Activated T-cell treated with anti-CD3 and anti-CD28 coated beads, Interleukin-2, amount 50 U/mL, for 4 hours (primary cell): ENCODE measurements at places on chromosomes 2 and 18. TPM values are rescaled to one million over a fixed set of nuclear protein-coding genes. Genes with fewer than 3 reads are reported as not detected.

- no peak for DNase-seq
These were observed 47.0 kb upstream of the RALBP1 start for GRCh38 chr18:9428301-9428706.

The OST4 gene
- total RNA-seq = 244 TPM

GRCh38 chr2:234502919-234503285 lies 6.0 kb upstream of the ARL4C start:
- no peak for DNase-seq

DNA sequence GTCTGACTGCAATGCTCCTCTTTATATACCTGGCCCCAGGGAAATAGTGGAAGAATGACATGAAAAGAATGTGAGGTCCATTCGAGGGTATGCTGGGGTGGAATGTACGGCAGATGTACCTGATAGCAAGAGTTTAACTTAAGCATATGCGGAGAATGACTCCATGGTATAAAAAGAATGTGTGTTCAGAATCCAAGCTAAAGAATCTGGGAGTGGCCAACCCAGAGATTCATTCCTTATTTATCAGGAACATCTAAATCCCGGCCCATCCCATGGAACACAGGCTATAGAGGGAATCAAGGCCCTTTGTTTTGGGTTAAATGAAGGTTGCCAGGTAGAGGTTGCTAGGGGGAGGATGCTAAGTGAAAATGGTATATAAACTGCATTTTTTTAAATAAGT lies 150.0 kb downstream of the ZNF385B start:
- DNase-seq = no peak

The UPP2 gene
- total RNA-seq = not detected

DNA sequence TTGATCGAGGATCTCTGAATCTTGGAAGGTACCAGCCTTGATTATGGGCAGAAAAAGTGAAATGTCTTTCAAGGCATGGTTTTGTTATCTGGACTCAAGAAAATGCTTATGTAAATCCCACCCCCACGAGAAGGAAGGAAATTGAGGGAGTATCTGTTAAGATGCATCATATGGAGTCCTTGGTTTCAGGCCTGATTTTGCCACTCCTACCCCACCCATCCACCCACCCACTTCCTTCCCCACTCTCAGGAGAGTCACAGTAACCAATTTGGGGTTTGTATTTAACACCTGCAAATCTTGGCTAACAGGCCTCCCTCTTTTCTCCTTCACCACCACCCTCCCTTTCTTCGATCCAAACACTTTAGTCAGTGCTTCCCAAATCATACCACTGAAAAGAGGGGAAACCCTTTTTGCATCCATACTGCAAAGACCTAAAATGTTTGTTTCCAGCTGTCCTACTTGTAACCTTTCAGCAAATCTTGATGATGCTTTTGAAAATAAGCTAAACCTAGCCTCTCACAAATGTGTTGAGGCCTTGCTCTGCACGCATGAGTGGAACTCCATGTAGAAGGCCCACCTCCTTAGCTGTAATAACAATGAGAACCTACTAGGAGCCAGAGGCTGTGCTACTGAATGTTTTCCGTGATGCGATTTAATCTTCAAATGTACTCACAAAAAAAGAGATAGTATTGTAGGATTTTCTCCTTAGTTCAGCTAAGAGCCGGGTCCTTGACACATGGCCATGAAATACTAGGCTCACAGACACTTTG lies 34.8 kb downstream of the POU3F3 start:
- no peak for DNase-seq

DNA sequence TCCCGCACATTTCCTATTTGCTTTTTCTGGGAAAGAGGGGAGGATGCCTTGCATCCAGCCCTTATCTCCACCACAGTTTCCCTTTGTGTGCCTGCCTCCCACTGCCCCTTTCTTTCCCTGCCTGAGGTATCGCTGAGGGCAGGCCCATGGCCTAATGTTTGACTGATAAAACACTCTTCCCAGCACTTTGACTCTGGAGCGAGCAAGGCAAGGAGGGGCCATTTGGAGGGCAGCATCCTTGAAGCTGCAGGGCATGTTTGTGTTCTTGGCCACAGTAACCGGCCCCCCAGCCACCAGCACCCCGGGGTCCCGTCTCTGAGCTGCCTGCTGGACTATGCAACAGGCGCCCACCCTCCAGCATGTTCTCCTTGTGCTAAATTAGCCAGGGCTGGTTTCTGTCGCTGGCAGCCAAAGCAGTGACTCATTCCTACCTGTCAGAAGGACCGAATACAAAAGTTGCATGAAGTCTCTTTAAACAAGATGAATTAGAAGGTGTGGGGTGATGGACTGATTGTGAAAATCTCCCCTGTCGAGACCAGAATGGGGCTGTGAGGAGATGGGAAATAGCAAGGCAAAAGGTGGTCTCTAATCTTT lies 50.7 kb downstream of the BCL2L11 start:
- no peak for DNase-seq

The FBLN7 gene
- total RNA-seq = 23.4 TPM

The ALPG gene
- total RNA-seq = not detected

The SLC16A14 gene
- 0.74 TPM for total RNA-seq

DNA sequence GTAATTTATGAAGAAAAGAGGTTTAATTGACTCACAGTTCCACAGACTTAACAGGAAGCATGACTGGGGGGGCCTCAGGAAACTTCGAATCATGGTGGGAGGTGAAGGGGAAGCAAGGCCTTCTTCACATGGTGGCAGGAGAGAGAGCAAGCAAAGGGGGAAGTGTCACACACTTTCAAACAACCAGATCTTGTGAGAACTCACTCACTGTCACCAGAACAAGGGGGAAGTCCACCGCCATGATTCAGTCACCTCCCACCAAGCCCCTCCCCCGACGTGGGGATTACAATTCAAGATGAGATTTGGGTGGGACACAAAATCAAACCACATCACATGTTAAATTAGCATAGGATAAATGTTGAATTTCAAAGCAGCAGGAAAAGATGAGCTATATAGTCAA lies 56.2 kb downstream of the STRADB start:
- no peak for DNase-seq

DNA sequence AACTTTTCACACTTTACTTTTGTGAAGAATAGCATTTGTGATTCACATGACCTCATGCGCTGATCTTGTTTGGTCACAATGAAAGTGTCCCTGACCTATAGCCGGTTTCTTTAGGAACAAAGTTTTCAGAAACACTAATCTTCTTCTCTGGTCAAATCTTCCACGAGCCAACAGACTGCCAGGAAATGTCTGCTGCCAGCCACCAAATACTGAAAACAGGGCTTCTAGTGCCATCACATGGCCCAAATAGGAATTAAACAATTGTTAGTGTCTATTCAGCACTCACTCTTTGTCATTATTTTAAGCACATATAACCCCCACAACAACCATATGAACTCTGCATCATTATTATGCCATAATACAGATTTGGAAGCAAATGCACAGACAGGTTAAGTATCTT lies 286.5 kb upstream of the SYT4 start:
- DNase-seq = no peak

GRCh38 chr2:69147841-69148533 lies 135.0 kb downstream of the ANTXR1 start:
- no peak for DNase-seq

DNA sequence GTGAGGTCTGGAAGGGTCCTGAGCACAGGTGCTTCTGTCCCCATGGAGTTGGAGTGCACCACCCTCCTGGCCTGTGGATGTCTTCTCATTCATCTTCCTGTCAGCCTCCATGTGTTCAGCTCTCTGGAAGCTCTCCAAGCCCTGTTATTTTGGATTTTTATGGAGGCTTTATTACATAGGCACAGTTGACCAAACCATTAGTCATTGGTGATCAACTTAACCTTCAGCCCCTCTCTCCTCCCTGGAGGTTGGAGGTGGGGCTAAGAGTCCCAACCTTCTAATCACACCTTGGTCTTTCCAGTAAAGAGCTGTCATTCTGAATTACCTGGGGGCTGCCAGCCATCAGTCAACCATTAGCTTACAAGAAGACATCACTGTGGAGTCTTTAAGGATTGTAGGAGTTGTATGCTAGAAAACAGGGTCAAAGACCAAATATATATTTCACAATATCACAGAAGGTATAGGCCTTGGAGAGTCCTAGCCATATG lies 7.5 kb upstream of the MCFD2 start:
- no peak for DNase-seq

- no peak for DNase-seq
These were observed 110.6 kb downstream of the C2orf74 start for GRCh38 chr2:61272421-61273070.

The WNT6 gene
- total RNA-seq = not detected

The SLC4A1AP gene
- 32.7 TPM for total RNA-seq

DNA sequence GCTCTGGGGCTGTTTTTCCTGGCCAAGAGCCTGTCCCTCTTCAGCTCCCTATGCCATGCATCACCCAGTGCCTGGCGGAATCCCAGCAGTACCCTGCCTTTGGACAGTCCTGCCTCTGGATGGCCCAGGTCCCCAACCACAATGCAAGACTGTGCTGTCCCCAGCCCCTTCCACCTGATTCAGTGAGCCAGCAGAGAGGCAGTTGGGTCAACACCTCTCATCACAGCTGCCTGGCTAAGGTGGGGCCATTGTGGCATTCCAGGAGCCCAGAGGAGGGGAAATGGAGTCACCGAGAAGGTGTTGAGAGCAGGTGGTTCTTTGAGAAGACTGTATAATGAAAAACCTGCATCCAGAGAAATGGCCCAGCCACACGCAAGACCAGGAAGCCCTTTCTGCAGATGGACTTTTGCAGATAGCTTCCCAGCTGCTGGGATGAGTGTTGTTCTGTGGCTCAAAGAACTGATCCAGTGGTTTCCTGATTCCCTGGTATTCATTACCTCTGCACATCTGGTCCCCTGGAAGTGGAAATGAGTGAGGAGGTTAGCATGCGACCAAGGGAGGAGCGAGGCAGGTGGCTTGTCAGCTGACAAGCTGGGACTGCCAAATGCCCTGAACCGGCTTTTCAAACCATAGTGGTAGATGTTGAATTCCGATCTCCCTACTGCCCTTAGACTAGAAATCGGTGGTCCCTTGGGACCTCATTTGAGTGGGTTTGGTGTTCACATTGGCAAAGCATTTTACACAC lies 1.7 kb upstream of the ASPRV1 start:
- DNase-seq = no peak

GRCh38 chr2:96258166-96259022 lies 7.4 kb downstream of the TMEM127 start:
- no peak for DNase-seq

DNA sequence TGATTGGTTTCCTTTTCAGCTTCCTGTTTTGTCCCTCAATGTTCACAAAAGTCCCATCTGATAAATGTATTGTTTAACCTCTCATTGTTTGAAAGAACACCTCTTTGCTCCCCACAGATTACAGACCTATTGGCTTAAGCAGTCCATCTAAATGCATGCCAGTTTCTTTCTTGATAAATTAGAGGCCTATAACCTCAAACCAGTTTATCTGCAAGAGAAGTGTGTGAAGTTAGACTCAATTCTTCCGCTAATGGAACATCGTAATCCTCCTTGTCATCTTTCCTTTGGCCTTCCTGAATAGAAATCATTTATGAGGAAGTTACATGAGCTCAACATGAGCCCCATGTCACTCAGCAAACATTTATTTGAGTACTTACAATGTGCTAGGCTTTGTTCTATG lies 74.0 kb downstream of the FRZB start:
- DNase-seq = no peak

DNA sequence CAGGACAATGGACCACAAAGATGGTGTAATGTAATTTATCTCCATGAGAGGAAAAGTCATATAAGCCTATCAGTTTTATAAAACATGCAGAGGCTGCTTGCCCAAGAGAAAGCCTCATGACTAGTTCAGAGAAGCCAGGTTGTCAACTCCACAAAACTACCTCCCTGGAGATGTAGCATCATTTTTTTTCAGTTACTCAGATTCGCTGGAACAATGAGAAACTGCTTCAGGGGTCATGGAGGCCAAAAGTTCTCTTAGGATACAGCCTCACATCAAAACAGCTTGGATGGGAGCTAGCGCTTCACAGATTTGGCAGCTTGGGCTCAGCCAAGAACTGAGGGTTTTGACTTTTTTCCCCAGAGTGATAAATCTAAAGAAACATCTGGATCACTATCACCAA lies 263.5 kb downstream of the INSIG2 start:
- no peak for DNase-seq

- no peak for DNase-seq
These were observed 32.9 kb downstream of the INO80C start for GRCh38 chr18:35464831-35465279.

- no peak for DNase-seq
These were observed 4.3 kb downstream of the C2orf68 start for GRCh38 chr2:85607268-85608215.

DNA sequence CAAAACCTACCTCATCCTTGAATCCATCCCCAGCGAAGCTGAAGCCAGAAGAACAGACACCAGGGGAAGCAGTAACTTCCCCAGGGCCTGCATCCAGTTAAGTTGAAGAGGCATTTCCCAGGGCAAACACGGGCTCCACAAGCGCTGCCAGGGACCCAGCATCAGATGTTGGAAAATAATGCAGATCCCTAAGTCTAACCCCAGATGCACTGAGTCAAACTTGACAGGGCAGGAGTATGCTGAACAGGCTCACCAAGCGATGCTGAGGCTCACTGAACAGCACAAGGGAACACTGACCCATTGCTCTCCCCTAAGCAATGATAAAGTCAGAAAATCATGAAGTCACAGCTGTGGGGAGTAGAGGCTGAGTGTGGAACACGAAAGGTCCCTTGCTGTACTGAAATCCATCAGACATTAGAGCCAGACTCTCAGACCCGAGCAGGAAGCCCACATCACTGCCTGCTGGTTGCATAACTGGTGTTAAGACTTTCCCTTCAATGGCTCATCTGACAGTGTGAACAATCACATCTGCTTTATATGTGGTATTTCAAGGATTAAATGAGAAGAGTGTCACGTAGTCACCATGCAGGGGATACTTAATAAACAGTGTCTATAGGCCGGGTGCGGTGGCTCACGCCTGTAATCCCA lies 36.2 kb downstream of the TNS1 start:
- no peak for DNase-seq

- DNase-seq = no peak
These were observed 124.1 kb downstream of the MMADHC start for GRCh38 chr2:149463328-149464002.

The CYP1B1 gene
- total RNA-seq = 13.9 TPM

GRCh38 chr2:174333017-174333371 lies 1.8 kb upstream of the SP9 start:
- no peak for DNase-seq

The TBR1 gene
- not detected for total RNA-seq

The ZNF638 gene
- total RNA-seq = 64.4 TPM

DNA sequence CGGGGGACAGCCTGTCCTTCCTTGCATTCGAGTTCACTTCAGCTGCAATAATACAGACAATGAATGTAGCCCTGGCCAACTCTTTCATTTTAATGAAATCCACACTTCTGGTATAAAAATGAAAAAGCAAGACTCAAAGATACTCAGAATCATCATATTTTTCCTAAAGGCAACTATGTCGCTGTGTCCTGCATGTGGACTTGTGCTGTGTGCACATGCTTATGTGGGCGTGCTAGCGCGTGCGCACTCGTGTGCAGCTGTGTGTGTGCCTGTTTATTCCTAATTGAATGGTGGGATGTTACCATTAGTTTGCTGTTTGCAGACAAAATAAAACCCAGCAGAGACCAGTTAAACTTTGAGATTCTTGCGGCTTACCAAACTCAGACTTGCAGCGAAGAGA lies 49.6 kb downstream of the SMIM21 start:
- no peak for DNase-seq

The MAP2 gene
- total RNA-seq = not detected

GRCh38 chr2:84953535-84953934 lies 17.4 kb upstream of the KCMF1 start:
- DNase-seq = no peak

The FBXO36 gene
- 0.76 TPM for total RNA-seq
